Stimulated activated CD8-positive, alpha-beta memory T cell treated with anti-CD3 and anti-CD28 coated beads, Interleukin-2, amount 100 ng/mL, for 48 hours (primary cell): ENCODE measurements at places on chromosomes 16 and 17.

- peak; percentile 13 for DNase-seq
These were observed 83.7 kb downstream of the N4BP1 start for GRCh38 chr16:48526058-48526957.

DNA sequence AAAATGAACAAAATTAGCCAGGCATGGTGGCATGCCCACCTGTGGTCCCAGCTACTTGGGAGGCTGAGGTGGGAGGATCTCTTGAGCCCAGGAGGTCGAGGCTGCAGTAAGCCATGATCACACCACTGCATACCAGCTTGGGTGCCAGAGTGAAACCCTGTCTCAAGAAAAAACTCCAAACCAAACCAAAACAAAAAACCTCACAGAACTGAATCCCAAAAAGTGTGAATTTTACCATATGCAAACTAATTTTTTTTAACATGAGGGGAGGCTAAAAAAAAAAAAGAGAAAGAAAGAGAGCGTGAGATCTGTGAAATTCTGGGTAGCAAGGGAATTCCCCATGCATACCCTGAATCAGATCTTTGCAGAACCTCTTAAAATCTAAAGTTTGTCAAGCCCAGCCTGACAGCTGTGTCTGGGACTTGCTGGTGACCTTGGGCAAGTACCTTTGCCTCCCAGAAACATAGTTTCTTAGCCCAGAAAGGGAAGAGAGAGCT, 17.1 kb upstream of the CDH1 start:
- DNase-seq: no peak

DNA sequence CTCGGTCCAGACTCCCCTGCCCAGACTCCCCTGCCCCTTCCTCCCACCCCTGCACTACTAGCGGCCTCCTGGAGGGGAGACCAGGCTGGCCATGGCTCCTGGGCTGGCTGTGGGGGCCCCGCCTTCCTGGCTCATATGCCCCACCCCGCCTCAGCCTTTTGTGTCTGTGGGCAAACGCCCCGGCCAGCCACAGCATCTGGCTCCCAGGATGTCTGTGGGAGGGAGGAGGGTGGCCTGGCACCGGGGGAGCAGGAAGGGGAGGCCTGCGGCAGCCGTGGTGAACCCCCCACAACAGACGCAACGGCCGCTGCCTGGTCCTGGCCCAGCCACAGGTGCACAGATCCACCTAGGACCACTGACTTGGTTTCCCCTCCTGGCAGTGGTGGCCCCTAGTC, 32.9 kb downstream of the BAHCC1 start:
- DNase-seq: no peak

DNA sequence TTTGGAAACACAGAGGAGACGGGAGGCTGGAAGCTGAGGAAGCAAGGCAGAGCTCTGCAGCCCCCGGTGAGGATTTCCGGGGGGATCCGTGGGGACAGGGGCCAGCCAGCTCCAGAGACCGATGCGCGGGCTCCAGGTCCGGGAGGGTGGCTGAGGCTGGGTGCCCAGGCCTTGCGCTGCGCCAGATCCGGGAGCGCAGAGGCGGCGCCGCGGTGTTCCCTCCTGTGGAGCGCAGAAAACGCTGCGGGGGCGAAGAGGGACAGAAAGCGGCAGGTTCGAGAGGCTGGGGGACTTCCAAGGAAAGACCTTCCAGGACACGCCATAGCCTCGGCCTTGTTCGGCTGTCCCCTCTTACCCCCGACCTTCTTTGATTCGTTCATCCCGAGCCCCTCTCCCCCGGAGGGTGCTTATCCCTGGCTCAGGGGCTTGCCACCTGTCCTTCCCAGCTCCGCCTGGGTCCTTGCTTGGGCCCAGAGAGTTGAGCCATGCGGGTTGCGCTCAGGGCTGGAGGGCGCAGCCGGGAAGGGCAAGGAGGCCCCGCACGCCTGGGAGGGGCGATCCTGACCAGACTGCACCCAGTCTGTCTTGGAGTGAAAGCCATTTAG, 697 bp upstream of the SHISA9 start:
- DNase-seq: no peak

DNA sequence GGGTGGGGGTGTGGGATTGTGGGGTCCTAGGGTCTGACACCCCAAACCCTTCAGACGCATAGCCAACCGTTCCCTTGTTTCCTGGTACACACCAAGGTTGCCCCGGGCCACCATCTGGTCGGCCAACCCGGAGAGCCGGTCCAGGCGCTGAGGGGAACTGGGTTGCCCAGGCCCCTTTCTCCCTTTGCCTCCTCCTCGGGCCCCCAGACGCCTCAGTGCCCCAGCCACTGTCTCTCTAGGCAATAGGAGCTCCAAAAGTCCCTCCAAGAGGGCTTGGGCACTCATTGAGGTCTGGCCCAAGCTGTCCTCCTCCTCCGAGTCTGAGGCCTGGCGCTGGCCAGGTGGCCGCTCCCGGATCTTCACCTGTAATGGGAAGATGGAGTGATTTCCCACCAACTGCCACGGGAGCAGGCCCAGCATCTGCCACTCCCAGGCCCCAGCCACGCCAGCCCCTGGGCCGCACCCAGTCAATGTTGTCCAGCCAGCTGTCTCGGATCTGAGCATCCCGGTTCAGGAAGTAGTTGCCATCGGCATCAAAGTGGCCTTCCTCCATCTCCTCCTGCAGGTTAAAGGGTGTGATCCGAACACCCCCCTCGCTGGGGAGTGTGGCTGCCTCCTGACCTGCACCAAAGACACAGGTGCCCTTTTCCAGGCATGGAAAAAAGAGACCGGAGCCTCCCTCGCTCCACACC, 1.5 kb downstream of the CD2BP2 start:
- no peak for DNase-seq

- no peak for DNase-seq
These were observed 12.3 kb upstream of the TFAP4 start for GRCh38 chr16:4285167-4285566.

GRCh38 chr17:41814195-41814594, 1.4 kb downstream of the FKBP10 start:
- no peak for DNase-seq

- DNase-seq: no peak
These were observed 68.7 kb downstream of the RAI1 start for GRCh38 chr17:17749921-17750320.

DNA sequence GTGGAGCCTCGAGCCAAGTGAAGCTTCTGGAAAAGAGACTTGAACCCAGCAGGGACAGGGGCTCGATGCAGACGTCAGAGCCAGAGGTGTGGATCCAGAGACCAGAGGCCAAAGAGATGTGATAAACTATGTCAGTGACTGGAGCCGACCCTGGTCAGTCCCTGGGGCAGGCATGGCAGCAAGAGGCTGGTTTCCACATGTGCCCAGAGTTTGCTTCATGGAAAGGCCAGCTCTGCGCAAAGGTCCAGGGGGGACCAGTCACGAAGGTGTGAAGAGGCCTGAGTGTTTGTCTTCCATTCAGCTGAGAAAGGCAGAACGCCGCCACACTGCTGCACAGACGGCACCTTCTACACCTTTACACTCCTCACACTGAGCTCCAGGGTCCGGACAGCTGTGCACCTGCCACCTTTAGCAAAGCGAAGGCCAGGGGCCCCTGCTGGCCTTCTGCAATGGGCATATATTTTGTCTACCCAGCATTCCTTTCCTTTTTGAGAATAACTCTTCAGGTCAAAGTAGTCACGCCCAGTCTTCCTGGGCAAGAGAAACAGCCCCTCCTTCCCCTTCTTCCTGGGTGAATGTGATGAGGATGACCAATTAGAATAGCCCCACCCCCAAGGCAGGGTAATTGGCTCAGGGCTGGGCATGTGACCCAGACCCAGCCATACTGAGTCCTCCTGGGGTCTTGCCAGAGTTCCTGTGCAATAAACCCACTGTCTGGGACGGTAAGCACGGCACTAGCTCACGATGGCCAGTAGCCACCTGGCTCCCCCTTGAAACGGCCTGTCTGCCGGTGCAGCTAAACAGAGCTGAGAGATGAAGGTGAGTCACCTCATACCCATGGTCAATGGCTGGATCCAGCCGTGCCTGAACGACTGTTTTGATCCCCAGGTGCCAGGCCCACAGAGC, 2.3 kb upstream of the RPH3AL start:
- DNase-seq: no peak

GRCh38 chr17:65066901-65067300, 10.4 kb upstream of the GNA13 start:
- no peak for DNase-seq

DNA sequence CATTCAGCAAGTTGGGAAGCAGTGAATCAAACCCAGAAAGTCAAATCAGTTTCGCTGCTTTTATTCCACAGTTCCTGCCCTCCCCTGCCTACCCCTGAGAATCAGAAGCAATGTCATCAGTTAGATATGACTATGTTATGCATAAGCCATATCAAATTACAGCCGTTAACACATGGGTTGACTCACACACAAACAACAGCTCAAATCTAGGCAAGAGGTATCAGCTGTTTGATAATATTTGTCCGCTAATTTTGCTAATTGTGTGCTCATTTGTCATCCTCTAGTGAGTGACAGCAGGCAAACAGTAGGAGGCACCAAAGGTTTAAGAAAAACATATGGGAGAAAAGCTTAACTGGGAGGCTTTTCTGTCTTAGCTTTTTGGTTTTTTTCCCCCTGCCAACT, 327.4 kb upstream of the CCL2 start:
- DNase-seq: no peak

GRCh38 chr16:14088155-14088753, 17.1 kb downstream of the MRTFB start:
- DNase-seq: no peak

- DNase-seq: no peak
These were observed 21.1 kb downstream of the EIF4A3 start for GRCh38 chr17:80125656-80126448.

GRCh38 chr16:73483076-73483791, 435.3 kb upstream of the ZFHX3 start:
- DNase-seq: no peak

DNA sequence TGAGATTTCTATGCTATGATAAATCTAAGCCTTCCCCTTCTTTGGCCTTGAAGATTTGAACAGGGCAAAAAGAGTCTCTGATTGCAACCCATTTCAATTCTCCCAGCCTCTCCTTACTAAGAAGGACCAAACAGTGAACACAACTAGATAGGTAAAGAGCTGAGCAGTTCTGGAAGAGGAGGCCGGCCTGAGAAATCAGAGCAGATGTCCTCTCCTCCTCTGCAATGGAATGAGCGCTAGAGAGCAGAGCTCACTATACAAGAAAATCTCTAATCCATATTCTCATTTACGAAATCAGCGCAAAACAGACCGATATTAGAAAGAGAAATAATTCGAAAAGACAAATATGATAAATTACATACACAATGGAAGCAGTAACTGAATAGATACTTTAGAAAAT, 124.2 kb downstream of the CDK5R1 start:
- DNase-seq: no peak

GRCh38 chr16:10988879-10989278, 44.5 kb downstream of the CLEC16A start:
- no peak for DNase-seq

DNA sequence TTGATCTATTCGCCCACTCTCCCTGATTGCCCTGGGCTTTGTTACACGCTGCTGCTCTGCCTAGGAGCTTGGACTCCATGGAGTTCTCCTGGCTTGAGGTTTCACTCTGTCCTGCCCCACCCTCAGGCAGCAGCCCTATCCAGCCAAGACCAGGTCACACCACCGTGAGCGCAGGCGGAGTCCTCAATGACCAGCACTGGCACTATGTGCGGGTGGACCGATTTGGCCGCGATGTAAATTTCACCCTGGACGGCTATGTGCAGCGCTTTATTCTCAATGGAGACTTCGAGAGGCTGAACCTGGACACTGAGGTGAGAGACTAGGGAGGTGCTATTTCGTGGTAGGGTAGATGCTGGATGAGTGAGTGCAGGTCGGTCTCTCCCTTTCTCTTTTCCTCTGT, 3.5 kb downstream of the CNTNAP1 start:
- DNase-seq: no peak

GRCh38 chr16:49472598-49472997, 99.0 kb downstream of the C16orf78 start:
- no peak for DNase-seq

DNA sequence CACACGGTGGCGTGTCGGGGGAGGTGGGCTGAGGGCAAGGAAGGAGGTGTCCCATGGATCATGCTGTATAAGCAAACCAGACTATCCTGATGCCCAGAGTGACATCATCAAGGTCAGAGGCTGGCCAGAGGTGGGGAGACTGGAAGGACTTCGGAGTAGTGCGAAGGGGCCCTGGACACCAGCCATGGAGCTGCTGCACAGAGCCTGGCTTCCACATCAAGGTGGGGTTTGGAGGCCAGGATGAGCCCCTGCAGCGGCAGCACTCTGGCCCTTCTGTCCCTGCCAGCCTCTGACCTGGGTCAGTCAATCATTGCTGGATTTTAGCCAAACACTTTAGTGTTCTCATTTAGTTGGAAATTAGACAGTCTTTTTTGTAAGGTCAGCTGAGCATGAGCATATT, 34.8 kb downstream of the MED13 start:
- no peak for DNase-seq

DNA sequence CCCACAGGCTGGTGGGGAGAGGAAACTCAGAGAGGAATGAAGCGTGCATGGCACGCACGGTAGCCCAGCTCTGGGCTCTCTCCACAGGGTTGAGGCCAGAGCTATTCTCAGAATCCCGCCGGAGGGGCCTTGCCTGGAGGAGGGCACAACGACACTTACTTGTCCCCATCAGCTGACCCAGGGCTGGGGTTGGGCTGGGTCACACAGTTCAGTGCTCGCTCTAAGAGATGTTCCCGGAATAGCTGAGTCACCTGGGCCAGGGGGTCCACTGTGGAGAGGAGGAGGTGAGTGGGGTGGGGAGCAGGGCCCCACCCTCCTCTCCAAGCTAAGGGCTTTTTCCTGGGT, 21.8 kb downstream of the SREBF1 start:
- no peak for DNase-seq

- no peak for DNase-seq
These were observed 11.5 kb downstream of the CDH13 start for GRCh38 chr16:82638095-82638798.

- DNase-seq: no peak
These were observed 7.4 kb upstream of the CACNA1H start for GRCh38 chr16:1145383-1146100.
